Skeletal muscle cell (primary cell): ENCODE measurements at places on chromosomes 13 and 19.

DNA sequence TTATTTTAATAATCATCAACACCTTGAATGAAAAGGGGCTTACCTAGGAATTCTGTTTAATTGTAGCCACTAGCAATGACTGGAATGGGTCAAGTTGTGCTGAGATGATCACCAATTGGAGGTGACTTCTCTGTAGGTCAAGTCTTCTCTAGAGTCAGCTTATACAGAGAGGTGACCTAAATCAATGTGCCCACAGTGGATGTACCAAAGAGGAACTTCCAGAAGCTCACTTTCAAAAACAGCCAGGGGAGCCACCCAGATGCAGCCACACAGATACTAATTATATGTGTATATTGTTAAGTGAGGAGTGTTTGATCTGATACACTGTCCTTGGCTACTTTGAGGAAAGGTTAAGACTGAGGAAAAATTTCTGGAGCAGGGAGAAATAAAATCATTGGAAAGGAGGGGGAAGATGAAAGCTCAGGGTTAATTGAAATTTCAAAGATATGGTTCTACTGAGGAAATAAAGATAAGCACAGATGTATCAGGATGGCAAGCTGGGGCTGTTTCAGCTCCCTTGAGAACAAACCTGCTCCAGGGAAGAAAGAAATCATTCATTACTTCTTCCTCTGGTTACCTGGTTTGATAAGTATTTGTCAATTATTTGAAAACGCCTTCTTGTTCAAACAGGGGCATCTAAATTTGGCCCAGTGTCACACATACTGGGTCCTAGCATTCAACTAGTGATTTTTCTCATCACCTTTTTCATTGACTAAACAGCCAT is 5.1 kb downstream of the GPR183 start:
- DNase-seq = no peak

DNA sequence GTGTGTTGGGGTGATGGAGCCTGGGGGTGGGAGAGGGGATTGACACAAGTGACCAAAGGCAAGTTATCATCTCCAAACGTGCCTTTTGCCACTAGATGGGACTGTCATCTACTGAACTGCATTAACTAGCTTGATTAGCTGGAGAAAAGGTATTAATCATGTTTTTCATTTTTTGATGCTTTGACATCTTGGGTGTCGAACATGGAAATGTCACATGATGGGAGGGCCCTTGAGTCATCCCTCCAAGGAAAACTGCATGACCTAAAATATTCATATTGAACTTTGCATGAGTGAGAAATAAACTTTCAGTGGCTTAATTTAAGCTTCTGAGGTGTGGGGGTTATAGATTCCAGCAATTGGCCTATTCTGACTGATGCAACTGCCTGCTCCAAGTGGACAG is 73.3 kb downstream of the ALOX5AP start:
- no peak for DNase-seq

- no peak for DNase-seq
Measured at GRCh38 chr13:21701460-21701859, 30.6 kb downstream of the FGF9 start.

DNA sequence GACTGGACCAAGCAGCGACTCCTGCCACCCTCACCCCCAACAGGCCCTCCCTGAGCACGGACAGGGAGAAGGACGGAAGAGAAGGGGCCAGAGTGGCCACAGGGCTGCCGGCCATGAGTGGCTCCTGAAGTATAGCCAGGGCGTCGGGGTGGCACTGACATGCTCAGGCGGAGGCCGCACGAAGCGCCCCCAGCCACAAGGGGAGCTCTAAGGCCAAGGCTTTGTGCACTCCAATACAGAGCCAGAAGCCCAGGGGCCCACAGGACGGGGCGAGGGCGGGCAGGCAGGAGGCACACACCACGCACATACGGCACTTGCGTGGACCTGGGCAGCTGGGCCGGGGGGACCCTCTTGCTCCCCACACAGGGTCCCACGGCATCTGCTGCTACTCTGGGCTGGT is 52.0 kb downstream of the KLF2 start:
- no peak for DNase-seq

DNA sequence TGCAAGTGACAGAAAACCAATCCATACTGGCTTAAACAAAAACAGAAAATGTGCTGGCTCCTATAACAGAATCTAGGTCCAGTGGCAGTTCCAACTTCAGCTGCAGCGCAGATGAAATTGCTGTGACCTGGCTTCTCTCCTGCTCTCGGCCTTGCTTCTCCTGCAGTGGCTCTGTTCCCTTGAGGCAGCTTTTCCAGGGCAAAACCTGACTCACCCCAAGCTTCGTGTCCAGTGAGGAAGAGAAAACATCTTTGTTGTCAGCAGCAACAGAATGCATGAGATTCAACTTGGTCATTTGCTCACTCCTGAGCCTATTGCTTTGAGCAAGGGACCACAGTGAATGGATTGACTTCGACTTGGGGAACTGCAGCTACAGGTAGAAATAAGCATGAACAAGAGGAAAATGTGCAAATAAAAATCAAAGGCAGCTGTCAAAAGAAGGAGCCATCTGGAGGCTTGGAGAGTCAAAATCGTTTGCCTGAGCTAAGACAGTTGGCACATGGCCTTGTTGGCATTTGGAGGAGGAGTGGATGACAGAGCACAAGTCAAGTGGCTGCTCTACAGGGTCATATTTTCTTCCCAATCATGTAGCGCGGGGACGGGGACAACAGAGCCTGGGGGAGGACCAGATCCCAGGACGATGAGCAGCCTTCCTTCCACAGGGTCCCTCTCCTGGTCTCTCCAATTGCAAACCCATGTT is 523.4 kb downstream of the FGF9 start:
- no peak for DNase-seq

DNA sequence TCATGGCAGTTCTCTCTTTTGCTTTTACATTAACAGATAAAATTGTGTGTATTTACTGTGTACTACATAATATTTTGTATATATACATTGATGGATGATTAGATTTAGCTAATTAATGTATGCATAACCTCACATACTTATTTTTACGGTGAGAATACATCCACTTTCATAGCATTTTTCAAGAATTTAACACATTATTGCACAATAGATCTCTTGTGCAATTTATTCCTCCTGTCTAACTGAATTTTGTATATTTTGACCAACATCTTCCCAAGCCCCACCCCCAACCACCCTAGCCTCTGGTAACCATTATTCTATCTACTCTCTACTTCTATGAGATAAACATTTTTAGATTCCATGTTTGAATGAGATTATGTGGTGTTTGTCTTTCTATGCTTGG is 194.7 kb downstream of the RBM26 start:
- DNase-seq = no peak

DNA sequence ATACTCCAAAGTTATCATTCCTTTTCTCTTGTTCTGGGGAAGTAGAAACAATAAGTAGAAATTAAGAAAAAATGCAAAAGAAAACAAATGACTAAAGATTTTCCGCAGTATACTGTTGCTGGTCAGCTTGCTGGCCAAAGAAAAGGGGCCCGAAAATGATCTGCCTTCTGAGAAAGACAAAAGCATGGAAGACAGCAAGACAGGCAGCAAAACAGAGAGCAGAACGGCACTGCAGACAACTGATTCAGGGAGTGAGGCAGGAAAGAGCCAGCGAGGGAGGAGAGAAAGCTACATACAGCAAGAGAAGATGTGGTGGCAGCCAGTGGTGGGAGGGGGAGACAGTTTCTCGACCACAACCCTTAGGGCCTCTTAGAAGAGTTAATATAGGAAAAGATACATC is 5.3 kb upstream of the DOCK9 start:
- no peak for DNase-seq

DNA sequence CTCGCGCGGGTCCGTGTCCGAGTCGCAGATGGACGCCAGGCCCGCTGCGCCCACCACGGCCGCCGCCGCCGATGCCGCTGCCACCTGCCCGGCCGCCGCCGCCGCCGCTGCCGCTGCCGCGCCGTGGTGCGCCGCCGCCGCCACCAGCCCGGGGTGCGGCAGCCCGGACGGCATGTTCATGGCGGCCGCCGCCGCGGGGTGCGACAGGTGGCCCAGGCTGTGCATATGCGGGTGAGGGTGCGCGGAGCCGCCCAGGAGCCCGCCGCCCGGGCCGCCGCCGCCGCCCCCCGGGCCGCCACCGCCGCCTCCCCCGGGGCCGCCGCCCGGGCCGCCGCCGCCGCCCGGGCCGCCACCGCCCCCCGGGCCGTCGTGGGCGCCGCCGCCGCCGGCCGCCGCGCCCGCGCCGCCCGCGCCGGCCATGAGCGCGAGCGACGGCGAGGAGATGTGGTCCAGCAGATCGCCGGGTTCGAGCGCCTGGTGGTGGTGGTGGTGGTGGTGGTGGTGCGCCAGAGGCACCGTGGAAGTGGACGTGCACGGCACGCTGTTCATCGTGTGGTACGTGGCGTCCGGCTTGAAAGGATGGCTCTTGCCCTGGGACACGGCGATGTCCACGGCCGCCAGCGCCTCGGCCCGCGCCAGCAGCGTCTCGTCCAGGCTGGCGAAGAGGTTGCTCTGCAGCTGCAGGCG is 1.3 kb downstream of the POU4F1 start:
- DNase-seq = no peak

- no peak for DNase-seq
Measured at GRCh38 chr13:102698649-102698980, 3.8 kb upstream of the METTL21C start.

DNA sequence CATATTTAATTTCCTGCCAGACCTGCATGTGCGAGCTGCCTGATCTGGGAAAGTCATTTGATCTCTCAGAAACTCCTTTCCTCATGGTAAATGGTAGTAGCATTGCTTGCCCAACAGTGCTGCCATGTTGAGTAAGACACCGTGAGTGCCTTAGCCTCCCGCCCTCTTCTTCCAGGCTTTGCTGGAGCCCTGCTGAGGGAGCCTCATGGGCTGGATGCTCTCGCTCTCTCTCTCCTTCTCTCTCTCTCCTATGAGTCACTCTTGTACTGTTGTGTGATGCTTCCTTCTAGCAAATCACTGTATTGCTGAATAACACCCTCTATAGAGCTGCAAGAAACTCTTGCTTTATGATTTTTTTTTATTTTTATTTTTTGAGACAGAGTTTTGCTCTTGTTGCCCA is 365.5 kb downstream of the UQCRFS1 start:
- peak; percentile 38 for DNase-seq

DNA sequence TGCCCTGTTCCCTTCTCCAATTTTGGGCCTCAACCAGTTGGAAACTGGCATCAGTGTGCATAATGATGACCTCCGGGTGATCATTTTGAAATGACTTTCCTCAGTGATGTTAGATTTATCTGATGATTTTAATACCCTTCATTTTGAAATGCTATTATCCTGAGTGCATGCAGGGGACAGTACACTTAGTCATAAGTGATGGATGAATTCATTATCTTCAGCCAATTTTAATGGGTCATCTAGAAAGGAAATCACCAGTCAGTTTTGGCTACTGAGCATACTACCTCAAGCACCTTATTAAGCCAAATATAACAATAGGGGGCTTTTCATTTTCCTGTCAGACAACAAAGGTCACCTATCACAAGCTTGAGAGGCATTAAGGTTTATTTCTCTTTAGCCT is 118.5 kb upstream of the MIR17HG start:
- no peak for DNase-seq

DNA sequence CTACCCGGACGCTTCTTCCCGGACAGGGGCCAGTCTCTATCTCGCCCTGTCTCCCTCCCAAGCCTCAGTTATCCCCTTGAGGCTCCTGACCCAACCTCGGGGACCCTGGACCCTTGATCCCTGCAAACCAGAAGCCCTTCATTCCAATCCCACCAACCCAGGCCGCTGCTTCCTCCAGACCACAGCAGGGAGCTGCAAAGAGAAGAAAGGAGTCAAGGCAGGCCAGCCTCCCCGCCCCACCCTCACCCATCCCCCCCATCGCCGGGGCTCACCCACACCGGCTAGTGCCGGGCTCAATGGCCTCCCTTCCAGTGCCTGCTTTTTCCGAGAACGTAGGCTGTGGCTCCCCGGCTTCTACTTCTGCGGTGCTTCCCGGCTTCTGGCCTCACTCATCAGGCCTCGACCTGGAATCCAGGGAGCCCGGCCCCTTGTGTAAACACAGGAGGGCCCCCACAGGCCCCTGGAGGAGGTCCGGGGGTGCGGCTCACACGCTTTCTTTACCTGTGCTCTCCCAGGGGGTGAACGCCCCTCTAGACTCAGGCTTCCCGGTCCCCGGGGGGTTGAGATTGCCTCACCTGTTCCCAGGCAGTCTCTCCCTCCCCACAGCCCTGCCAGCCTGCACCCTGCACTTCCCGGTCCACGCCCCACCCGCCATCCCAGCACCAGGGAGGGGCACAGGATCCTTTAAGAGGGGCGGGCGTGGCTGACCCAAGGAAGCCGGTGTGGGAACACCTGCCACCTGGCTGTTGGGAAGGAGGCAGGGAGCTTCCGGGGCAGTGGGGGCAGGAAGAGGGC is at the start of gene FAM83E:
FAM83E (minus strand) TSS at position 641 of the 795 bp plus-strand sequence. CDS start 1,704 bp downstream, outside the sequence.
- no peak for DNase-seq

- no peak for DNase-seq
Measured at GRCh38 chr13:110275931-110276552, 30.9 kb downstream of the COL4A1 start.

- no peak for DNase-seq
Measured at GRCh38 chr19:18474366-18474887, 36.5 kb upstream of the ISYNA1 start.

- DNase-seq = no peak
Measured at GRCh38 chr19:55088021-55088451, 12.4 kb downstream of the EPS8L1 start.

DNA sequence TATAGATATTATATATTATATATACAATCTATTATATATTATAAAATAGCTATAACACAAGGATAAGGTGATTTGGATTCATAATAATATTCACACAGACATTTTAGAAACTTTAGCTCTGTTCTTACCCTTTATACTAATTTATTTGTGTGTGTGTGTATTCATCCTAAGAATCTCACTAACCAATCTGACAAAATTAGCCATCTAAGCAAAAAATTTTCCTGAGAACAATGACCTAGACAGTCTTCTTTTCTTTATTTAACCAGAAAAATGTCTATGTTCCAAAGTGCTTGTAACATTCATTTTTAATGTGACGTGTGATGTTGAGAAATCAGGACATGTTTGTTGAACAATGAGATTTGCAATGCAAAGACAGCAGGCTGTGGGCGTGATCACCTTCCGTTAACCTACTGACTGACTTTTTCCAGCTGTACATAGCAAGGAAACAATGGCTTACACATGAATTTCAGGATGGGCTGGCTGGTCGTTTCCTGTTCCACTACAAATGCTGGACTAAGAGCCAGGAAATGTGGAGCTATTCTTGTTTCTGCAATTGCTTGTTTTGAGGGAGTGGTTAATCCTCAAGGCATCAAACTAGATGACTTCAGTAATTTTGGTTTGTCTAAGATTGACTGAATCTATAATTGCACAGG is 634.6 kb upstream of the ARGLU1 start:
- DNase-seq = peak; percentile 36

DNA sequence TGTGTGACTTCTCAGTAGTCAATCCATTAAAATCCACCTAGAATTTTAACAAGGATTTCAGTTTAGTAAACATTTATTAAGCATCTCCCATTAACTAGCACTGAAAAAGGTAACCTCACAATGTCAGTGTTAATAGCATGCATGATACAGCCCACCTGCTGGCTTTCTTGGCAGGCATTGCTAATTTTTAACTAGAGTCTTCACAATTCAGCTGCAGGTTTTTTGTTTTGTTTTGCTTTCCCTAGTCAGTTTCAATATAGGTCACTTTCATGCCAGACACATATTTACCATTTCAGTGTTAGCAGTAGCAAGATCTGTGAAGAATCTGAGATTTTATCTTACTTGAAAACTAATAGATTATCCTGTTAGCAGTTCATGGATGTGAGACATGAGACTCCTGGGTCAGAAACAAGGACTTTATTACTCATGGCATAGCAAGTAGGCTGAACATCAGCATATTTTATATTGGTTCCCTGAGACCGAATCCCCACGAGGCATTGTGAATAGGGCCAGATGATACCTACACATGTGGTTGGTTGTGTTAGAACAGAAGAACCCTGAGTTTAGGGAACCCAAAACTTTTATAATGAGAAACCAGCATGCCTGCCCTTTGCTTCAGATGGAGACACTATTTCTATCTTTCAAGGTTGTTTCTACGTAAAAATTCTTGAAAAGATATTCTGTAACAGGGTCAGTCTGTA is 198.0 kb upstream of the HTR2A start:
- no peak for DNase-seq
